Foreskin keratinocyte (primary cell): ENCODE measurements at places on chromosomes 12 and 14.
A peak's percentile ranks its signal among the peaks of the same experiment; 100 is the strongest.

DNA sequence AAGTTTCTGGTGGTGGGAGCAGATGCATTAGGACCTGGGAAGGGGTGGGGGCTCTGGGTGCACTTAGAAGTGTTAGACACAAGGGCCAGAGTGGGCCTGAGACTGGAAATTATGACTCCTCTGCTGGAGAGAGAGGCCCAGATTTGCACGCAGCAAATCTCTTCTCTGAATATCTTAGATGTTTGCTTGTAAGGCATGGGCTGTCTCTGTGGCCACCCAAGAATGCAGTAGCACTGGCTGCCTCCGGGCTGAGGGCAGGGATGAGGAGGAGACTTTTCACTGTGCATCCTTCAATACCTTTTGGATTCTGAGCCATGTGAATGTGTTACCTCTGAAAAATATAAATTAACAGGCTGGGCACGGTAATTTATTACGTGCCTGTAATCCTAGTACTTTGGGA lies 14.0 kb upstream of the RABGGTA start:
- no peak for DNase-seq

- DNase-seq: no peak
Observed at GRCh38 chr12:48946205-48946604, 11.1 kb downstream of the ARF3 start.

GRCh38 chr14:87030197-87030596 lies 962.8 kb downstream of the GALC start:
- peak; percentile 74 for DNase-seq

GRCh38 chr12:85630851-85631250 lies 205.4 kb downstream of the RASSF9 start:
- DNase-seq: no peak
